Cortex of kidney (tissue), 1 donor: ENCODE measurements at places on chromosomes 1 and 21.

DNA sequence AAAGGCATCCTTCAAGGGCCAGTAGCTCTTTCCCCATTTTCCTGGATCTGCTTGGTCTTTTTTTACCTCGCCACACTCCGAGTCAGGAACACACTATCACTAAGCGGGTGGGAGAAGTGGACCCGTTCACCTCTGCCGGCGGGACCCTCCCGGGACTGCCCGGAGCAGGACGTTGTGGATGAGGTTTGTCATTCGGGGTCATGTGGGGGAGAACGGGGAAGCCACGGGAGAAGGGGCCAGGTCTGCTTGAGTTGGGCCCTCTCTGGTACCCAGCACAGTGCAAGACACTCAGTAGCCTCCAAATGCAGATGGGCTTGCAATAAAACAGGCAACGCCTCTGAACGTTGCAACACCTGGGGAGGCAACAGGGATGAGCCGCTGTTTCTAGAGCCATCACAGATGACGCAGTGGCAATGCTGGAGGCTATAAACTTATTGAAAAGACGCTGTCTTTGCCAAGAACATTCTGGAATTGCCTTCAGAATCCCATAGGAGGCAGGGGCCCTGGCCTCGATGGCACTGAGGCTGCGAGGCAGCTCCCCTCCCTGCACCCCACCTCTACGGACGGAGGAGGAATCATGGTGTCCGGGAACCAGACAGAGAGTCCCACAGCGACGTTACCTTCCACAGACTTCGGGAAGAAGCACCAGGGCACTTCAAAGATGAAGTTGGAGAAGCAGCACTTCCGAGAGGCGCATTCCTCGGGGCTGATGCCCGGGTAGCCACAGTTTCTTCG is 3.8 kb downstream of the TFF2 start:
- no peak for DNase-seq

DNA sequence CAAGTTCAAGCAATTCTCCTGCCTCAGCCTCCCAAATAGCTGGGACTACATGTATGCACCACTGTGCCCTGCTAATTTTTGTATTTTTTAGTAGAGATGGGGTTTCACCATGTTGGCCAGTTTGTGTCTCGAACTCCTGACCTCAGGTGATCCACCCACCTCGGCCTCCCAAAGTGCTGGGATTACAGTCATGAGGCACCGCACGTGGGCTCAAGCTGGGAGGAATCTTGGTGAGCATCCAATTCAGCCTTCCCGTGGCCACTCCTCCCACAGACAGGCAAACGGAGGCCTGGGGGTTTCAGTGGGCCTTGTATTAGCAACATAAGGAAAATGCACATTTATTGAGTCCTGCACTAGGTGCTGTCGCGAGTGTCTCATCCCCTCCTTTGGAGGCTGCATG is 24.5 kb upstream of the VWA5B1 start:
- no peak for DNase-seq

DNA sequence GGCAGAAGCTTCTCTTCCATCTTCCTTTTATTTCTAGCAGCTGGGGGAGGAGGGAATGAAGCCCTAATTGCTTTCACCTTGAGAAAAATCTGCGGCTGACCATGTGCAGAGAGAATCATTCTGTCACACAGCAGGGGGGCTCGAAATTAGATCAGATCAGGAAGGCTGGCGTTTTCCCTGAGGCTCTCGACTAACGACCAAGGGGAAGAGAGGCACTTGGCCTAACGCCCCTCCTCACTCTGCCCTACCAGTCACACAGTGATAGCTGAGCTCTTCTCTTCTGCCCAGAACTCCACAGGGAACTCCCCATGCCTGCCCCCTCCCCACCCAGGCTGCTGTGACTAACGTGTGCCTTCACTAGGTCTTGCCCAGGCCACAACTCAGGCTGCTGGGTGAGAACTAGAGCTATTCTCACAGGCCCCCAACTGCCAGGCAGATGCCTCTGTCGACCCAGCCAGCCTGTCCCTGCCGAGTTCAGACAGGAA is 26.5 kb upstream of the KHDRBS1 start:
- no peak for DNase-seq

DNA sequence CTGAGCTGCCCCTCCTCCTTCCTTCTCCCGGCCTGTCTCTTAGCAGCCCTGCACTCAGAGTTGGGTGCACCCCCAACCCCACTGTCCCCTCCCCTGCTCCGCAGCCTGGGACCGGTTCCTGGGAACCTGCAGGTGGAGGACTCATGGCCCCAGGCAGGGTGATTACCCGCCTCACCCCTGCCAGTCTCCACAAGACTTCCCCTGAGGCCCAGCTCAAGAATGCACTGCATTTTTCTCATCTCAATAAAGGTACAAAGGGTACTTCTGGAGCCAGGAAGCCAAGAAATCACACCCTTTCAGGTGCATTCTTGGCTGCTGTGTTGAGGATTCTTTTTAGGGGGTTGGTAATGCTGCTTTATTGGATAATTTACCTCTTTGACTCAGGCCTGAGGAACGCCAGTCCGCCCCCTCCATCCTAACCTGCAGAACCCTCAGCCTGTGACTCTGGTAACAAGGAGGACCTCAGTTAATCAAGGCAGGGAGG is 126.3 kb upstream of the TMPRSS2 start:
- no peak for DNase-seq

GRCh38 chr21:33973268-33973667 is 57.7 kb upstream of the ATP5PO start:
- DNase-seq: no peak

DNA sequence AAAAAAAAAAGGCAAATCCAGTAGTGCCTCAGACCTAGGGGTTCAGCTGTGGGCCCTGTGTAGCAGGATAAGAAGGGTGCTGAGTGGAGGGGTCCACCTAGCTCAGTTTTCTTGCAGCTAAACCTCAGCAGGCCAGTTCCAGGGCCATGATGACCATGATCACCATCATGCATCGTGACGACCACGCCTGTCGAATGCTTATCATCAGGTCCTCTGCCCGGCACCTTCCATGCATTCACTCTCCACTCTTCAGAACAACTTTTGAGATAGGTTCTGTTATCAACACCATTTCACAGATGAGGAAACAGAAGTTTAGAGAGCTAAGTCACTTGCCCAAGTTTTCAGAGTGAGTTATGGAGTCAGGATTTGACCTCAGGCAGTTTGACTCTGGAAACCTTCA is 54.9 kb downstream of the ACBD3 start:
- no peak for DNase-seq

DNA sequence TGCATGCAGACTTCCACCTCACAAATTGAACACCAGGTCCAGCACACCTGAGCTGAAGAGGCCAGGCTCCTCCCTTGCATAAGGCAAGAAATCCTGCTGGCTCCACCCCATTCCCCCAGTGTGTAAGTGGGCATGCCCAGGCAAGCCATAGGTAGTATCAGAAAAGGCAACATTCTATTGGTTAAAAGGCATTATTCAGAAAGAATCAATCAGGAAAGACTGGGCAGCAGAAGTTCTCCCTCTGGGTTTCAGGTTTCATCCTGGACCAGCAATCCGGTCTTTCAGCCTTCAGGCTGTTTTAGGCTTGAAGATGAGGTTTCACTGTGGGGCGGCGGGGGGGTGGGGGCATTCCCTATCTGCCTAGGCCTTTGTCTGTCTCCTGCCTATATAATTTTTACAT is 42.0 kb upstream of the LHX8 start:
- DNase-seq: no peak

- no peak for DNase-seq
Observed at GRCh38 chr1:12677565-12677964, 33.7 kb downstream of the AADACL4 start.

GRCh38 chr1:80893115-80893514 is 907.6 kb upstream of the ADGRL2 start:
- DNase-seq: no peak

GRCh38 chr1:200180821-200181220 is 153.3 kb downstream of the NR5A2 start:
- DNase-seq: no peak

GRCh38 chr1:32901823-32902534 is 790 bp upstream of the TMEM54 start:
- DNase-seq: no peak

DNA sequence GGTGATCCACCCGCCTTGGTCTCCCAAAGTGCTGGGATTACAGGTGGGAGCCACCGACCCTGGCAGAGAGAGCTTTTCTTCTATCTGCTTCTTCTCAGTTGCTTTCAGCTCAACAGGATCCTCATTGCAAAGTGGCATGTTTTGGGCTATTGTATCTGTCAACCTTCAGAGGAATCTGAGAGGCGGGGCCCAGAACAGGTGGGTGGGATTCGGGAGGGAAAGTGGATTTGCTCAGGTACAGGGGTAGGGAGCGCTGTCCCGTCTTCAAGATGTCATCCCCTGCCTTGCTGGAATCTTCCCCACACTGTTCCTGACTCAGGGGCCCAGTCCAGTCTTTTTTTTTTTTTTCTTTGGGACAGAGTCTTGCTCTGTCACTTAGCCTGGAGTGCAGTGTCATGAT is 26.9 kb upstream of the RCC2 start:
- no peak for DNase-seq
